ENCODE measurements at places on chromosomes 1 and 21.

DNA sequence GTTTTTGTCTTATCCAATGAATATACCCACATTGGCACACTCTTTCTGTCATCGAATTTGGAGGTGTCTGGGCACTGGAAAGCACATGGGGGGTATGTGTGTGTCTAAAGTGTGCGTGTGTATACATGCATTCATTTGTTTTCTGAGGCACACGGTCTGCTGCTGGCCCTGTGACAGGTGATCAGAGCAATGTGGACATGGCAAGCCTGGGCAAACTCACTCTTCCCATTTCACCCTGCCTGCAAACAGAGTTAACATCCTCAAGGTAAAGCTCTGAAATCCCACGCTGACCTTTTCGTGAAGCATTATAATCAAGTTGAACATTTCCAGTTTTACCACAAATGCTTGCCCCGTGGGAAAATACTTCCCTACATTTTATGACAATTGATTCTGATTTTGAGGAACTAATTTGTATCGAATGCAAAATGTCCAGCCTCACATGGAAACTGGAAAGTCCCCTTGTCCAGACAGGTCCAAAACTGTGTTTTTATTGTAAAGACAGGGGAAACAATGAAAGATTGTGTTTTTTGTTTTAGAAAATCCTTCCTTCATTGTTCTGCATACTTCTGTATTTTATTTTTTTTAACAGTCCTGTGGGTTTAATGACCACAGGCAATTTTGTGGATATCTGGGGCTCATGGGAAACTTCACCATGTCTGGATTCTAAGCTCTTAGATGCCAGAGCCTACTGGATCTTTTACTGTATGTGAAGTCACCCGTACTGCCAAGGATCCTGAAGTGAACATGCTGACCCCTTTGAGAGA is 160.9 kb downstream of the PBX1 start:
- no peak for DNase-seq

- DNase-seq: no peak
Measured at GRCh38 chr1:109252893-109253802, 3.8 kb downstream of the CELSR2 start.

DNA sequence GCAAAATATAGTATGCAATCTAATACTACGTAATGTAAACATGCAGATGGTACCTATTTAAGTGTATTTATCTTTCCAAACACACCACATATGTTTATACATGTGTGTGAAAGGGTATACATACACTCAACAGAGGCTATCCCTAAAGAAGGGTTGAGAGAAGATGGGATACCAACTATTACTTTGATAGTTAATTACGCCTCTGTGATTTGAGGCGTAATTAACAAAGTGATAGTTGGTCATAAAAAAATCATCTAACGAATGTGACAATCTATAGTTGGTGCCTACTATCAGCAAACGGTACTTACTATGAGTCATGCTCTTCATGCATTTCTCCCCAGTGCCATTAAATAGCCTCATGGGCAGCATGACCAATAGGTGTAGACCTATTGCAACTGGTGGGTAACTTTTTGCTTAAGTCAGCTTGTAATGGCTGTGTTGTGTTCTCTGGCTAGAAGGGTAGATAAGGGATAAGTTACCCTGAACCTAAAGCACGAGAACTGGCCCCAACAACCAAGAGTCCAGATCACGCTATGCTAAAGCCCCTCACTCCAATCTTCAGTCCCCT is 15.3 kb downstream of the RCAN1 start:
- DNase-seq: no peak

GRCh38 chr1:46603481-46603857 is 599 bp downstream of the MKNK1 start:
- no peak for DNase-seq

DNA sequence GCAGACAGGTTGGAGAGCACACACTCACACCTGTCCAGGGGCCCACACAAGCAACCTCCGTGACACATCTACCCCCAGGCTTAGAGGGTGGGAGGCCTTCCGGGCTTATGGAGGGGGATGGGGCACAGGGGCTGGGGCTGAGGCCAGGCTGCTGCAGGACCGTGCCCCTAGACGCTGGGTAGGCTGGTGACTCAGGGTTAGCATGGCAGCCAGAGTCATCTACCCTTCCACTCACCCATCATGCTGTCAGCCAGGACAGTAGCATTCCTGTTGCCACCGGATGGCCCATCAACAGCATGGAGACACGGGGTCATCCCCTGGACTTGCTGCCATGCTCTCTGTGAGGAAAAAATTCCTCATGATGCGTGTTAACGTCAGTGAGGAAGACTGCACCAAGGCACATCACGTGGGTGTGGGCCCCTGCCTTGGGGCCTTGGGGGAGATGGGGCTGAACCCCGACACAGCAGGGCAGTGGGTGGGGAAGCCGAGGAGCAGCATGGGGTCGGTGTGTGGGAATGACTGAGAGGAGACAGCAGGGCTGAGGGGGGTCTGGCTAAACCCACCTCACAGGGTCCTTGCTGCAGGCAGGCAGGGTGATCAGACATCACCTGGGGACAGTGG is 52.8 kb downstream of the WNT9A start:
- no peak for DNase-seq

- no peak for DNase-seq
Measured at GRCh38 chr1:175450219-175450618, 257.6 kb upstream of the KIAA0040 start.

GRCh38 chr1:202282596-202283283 is 59.0 kb downstream of the UBE2T start:
- DNase-seq: no peak

DNA sequence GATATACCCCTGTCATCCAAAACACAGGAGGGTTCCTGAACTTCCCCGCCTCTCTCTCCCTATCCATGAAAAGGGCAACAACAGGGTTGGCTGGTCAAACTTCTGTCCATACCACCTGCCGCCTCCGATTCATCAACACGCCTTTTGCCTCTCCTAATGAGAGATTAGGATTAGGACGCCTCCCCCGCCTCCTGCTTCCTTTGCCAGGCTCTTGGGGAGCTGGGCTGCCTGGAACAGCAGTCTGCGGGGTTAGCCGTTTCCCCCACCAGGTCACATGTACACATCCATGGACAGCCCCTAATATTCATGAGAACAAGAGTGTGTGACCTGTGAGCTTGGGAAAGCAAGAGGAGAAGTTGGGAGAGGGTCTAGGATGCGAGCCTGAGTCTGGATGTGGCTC is 2.3 kb upstream of the OPTC start:
- no peak for DNase-seq

GRCh38 chr1:19462781-19463503 is 22.4 kb downstream of the CAPZB start:
- DNase-seq: no peak

DNA sequence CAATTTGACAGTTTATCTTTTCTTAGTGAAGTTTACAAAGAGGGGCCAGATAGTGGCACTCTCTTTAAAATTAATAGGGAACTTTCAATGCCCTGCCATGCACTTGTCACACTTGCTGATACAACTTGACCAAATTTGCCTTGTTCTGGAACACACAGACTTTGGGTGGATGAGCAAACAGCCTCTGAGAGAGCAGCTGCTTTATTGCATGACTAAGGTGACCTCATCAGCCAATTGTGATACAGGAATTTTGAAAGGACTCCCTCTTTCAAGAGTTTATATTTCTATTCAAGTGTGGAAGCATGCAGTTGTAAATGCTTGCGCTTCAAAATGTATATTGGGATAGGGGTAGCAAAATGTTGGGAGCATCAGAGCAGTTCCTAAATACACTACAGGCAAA is 2.1 kb upstream of the RGS1 start:
- no peak for DNase-seq

GRCh38 chr1:54112705-54113368 is 40.0 kb downstream of the CDCP2 start:
- DNase-seq: no peak

- DNase-seq: no peak
Measured at GRCh38 chr21:45644041-45644906, 749 bp downstream of the PCBP3 start.

- no peak for DNase-seq
Measured at GRCh38 chr1:40755067-40755466, 28.5 kb upstream of the KCNQ4 start.

- DNase-seq: no peak
Measured at GRCh38 chr21:42807938-42808613, 71.3 kb downstream of the WDR4 start.

GRCh38 chr1:37556712-37557196 is at the start of gene DNALI1:
Gene DNALI1 (plus strand): TSS chr1:37556940. CDS start chr1:37556995, 55 bp downstream.
- DNase-seq: no peak

DNA sequence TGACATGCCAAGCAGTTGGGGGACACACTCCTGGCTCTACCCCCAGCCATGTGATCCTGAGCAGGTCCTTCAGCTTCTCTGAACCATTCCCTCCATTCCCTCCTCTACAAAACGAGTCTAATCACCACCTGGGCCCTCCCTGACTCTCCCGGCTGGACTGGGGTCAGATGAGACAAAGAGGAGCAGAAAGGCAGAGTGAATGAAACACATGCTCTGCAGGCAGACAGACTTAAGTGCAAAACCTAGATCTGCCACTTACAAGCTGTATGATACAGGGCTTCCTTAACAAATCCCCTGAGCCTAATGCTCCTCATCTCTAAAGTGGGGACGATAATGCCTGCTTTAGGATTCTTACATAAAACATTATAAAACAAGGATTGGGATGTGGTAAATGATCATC is 17.3 kb downstream of the RIMS3 start:
- no peak for DNase-seq

DNA sequence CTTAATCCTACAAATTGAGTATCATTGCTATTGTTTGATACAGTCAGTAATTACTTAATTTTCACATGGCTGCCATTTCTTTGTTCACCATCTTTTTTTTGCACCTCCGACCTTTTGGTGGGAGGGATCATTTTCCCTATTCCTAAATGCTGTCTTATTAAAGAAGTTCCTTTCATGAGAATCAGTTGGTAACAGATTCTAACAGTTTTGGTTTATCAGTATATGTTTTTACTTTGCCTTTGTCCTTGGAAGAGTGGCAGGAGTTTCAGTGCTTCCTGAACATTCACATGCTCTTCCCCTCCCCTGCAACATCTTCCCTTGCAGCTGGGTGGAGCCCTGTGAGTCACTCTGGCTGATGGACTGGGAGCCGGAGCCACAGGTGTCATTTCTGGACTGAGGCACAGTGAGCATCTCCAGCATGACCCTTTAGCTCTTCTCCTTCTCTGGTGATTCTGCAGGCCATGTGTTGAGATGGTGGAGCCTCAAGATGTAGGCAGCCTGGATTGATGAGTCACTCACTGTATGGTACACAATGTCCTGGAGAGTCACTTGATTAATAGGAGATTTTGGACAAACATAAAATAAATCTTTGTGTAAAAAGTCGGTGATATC is 217.7 kb downstream of the URB2 start:
- DNase-seq: no peak

DNA sequence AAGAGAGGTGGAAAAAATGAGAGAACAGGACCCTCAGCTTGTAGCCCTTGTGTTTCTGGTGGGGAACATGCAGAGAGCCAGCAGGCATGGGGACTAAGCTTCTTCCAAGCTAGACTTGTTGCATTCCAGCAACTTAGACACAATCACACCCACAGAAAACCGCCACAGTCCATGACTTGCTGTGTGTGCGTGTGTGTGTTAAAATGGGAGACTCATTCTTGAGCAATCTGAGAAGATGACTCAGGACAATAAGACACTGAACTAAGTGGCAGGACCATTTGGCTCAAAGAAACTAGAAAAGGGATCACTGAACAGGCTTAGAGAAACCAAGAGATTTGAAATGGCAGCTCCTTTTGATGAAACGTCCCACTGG is 78.0 kb downstream of the HLX start:
- DNase-seq: no peak

- DNase-seq: no peak
Measured at GRCh38 chr1:164688791-164689190, 129.8 kb downstream of the PBX1 start.

DNA sequence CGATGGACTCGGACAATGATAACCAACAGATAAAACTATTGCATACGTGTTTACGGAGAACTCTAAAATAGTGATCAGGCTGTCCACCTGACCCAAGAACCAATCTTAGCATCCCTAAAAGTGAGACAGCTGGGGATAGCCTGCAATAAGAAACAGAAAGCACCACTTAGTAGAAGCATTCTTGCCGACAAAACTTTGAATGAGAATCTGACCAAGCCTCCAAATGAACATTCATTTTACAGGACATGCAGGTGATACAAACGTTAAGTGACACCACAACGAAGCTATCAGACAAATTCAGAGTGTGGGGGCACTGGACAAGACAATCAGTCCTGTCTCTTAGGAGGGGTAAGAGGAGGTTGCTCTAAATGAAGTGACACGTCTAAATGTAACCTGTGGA is 1.2 kb downstream of the PSMG1 start:
- no peak for DNase-seq

- no peak for DNase-seq
Measured at GRCh38 chr1:47371016-47371517, 37.5 kb downstream of the CMPK1 start.

- DNase-seq: no peak
Measured at GRCh38 chr1:225962440-225962975, 21.5 kb upstream of the LEFTY2 start.

DNA sequence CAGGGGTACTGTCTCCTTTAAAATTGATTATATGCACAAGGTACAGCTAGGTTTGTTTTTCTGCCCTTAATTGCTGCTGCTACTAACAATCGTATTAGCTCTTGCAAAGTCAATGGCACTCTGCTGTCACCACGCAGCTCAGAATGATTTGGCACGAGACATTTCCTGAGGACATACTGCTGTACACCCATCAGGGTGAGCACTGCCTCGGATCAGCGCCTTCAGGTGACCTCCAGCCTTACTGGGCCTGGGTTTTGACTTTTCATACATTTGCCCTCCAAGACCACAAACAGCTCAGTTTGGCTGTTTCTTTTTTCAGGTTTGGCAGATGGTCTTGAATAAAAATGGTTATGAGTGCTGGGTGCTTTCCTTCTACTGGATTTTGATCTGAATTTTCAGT is 110.9 kb downstream of the NTPCR start:
- no peak for DNase-seq

DNA sequence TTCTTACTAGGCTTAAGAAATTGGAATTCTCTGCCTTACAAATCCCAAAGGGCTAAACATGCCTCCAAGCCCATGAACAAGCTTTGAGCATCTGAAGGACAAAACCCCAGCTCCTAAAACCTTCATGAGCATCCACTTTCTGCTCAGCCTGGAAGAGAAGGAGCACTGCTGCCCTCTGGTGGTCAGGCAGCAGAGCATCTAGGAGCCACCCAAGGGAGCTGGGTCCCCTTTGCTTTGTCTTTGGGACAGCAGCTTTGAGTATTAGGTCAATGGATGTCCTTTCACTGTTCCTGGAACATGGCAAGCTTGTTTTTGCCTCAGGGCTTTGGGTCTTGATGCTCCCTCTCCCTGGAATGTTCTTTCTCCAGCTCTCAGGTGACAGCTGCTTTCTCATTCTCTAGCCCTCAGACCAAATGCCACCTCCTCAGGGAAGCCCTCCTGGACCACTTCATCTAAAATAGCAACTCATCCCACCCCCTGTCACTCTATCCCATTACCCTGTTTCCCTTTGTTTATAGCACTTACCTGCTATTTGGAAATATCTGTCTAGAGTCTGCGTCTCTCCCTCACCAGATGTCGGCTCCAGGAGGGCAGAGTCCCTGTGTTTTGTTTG is 25.7 kb downstream of the RAB7B start:
- no peak for DNase-seq

DNA sequence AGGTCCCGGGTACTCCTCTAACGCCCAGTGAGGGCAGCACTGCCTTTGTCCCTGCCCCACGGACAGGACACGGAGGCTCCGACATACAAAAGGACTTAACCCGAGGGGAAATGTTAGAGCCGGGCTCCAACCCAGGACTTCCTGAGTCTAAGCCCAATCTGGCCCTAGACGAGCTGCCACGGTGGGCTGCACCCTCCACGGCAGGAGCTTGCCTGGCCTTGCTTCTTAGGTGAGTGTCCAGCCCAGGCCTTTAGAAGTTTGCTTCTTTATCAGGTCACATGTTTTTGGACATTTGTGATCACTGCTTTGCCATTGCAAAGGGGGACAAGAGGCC is 11.0 kb upstream of the TMEM200B start:
- DNase-seq: no peak

Measured in SW 1271 (cell line).